GM12865 (cell line): ENCODE measurements at places on chromosomes 5 and 9.

- DNase-seq, result no peak
Observed at GRCh38 chr9:81611664-81612063, 77.7 kb downstream of the TLE1 start.

GRCh38 chr5:58317808-58318207 lies 142.1 kb downstream of the PLK2 start:
- no peak for DNase-seq

DNA sequence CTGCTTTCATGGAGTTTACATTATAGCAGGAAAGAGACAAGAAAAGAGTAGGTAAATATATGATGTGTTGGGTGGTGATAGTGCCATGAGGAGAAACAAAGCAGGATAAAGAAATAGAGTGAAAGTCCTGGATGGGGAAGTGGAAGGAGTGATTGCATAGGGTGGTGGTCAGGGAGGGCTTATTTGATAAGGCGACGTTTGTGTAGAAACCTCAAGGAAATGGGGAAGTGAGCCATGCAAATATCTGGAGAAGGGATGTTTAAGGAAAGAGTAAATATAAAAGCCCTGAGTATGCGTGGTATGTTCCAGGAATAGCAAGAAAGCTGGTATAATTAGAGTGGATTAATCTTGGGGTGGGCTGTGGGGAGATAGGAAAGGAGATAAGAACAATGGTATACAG lies 134.7 kb upstream of the SV2C start:
- DNase-seq, result no peak

DNA sequence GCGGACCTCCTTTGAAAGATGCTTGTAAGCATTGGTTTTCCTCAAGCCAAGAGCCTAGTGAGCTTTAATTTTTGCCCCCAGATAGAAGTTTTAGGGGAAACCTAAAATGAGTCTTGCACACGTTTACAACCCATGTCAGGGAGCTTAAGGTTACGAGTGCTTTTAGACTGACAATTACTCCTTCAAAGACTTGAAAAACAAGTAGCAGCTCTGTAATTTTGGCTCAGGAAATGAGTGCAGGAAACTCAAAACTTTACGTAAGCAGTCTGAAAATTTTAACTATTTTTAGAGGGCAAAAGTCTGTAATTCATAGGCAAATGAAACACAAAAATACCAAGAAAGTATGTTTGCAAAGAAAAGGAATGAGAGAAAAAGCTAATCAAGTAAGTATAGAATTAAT lies 36.8 kb downstream of the UBE2QL1 start:
- DNase-seq, result peak; percentile 39

DNA sequence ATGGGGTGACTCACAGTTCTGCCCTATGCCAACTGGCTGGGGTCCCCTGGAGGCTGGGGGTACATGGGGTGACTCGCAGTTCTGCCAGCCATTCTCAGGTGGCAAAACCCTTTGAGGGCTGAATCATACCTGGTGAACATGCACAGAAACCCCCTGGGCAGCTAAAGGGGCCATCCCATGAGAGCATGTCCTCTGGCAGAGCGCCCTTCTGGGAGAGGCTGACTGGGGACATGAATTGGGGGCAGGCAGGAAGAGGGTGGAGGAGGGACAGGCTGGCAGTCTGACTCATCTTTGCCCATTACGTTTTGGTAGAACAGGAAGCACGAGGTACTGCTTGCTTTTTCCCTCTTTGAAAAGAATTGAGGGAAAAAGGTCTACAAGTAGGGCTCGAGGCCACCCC lies 16.7 kb downstream of the TRAF1 start:
- DNase-seq, result no peak

- no peak for DNase-seq
Observed at GRCh38 chr9:96126321-96126881, 175.6 kb downstream of the HSD17B3 start.

- no peak for DNase-seq
Observed at GRCh38 chr5:167944121-167944852, 347.2 kb upstream of the WWC1 start.

- no peak for DNase-seq
Observed at GRCh38 chr9:94922691-94923107, 196.2 kb downstream of the AOPEP start.

DNA sequence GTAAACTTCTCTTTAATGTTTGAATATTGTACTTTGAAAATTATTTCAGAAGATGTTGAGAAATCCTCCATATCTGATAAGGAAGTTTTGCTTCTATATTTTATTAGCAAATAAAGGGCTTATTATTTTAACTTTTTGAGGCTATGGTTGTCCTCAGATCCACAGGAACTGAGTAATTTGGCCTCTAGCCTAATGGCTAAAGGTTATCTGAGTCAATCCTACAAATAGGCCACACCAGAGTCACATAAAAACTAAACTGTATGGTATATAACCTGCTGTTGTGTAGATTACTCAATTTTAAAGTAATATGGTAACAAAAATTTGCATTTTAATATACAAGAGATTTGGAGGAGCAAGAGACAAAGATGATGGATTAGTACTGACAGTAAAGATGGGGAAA lies 549.2 kb upstream of the GRAMD2B start:
- DNase-seq, result no peak
